ENCODE measurements at places on chromosomes 3 and 15.

GRCh38 chr3:74287557-74287956, 326.9 kb downstream of the CNTN3 start:
- no peak for DNase-seq

DNA sequence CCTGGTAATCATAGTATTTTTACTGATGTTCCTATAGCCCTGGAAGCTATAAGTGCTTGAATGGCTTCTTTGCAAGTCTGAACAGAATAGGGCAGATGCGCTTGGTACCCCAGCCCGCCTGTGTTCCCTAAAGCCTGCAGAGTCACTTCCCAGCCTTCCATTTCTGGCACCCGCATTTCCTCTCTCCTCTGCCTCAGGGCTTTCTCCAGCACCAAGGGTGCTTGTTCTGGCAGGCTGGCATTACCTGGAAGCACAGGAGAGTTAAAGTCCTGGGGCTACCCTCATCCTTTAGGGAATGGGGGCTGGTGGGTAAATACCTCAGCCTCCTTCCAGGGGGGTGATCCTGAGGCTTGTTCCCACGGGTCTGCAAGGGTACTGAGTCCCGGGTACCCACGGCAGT, 7.4 kb upstream of the CHRNA3 start:
- no peak for DNase-seq

GRCh38 chr3:161066930-161067329, 38.2 kb downstream of the B3GALNT1 start:
- DNase-seq, result no peak

GRCh38 chr3:167736264-167736787, 805 bp downstream of the SERPINI1 start:
- no peak for DNase-seq

DNA sequence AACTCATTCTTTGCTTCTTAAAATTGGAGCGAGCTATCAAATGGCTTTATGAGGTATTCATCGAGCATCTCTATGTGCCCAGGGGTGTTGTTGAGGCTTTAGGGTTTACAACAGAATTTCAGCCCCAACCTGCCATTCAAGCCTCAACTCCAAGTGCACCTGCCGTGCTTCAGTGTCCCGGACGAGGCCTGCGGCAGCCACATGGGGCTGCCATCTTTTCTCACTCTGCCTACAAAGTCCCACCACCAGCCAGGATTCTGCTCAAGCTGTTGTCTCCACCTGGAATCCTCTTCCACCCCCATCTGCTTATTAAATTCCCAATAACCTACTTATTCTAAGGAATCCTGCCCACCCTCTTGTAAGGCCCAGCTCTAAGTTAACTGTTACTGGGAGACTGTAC, 242.4 kb downstream of the OPA1 start:
- DNase-seq, result no peak

DNA sequence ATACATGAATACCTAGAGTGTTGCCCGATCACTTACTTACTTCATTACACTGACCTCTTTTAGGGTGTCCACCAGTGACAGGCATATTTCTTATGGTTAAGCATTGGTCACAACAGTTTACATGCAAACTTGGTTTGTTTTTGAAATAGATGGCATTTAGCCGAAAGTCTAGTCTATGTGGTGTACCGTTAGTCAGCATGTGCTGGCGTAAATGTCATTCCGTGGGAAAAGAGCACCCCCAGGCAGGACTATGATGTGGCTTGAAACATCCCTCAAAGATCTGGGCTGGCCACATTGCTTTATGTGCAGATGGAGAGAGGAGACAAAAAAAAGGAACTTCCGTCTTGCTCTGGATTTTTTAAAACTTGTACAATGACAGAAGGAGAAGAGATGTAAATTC, 357.0 kb upstream of the ICE2 start:
- no peak for DNase-seq

DNA sequence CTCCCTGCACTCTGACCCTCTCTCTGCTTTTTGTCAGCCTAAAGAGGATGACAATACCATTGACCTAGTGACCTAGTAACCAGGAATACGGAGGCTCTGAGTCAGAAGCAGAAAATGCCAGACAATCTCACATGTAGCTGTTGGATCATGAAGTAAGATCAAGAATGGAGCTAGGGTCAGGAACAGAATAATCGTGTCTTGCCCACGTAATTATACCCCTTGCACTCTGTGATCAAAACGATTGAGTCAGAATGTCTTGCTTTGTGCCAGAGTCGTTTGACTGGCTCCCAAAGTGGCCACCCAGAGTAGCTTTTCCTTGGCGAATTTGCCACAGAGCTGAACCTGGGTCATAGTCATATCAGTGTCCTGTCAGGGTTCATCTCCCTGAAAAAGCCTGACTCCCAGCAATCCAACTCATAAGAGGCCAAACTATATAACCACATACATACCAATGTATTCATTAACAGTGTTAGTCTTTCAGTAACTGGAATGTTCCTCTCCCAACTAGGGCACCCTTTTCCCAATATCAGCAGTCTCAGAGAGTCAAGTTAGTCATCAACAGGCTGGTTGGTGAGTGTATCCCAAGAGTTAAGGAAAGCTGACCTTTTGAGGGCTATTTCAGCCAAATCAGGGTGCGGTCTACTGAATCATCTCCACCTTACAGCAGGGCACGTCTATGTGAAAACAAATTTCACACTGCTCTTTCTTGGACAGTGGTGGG, 5.0 kb upstream of the CDV3 start:
- DNase-seq, result no peak

DNA sequence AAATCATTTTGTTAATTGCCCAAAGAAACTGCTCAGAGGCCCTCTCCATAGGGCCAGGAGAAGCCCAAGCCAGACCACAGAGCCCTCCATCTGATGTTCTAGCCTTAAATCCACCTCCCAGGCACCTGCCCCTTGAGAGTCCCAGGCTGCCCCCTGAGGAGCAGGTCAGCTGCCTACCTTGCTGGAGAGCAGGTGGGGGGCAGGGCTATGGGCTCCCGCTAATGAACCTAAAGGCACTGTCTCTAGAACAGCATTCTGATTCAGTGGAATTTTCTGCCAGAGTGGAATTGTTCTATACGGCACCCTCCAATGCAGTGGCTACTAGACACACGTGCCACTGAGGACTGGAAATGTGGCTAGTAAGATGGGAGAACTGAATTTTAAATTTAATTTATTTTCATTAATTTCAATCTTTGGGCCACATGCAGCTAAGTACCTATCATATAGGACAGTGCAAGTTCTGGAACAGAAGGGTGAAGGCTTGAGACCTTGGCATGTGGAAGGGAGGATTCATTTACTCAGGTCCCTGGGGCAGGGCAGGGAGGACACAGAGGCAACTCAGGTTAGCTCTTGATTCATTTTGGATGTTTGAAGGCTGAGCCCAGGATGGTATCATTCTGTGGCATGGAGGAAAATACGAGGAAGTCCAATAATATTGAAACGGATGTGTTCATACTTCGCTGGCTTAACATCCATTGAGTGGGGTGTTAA, 11.4 kb downstream of the AMOTL2 start:
- DNase-seq, result no peak

DNA sequence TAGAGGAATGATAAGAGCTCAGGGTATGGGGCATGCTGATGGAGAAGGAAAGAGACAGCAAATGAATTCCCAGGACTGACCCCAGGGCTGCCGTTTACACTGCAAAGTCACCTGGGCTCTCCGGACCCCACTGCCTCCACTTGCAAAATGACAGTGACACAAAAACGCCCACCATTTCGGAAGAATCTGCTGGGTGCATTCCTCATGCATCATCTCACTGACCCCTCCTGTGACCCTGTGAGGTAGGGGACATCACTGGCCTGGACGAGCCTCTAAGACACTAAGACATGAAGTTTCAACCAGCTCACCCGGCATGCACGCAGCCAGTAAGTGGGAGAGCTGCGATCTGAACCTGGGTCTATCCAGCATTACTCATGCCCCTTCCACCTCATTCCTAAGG, 60.3 kb downstream of the PCSK6 start:
- no peak for DNase-seq

DNA sequence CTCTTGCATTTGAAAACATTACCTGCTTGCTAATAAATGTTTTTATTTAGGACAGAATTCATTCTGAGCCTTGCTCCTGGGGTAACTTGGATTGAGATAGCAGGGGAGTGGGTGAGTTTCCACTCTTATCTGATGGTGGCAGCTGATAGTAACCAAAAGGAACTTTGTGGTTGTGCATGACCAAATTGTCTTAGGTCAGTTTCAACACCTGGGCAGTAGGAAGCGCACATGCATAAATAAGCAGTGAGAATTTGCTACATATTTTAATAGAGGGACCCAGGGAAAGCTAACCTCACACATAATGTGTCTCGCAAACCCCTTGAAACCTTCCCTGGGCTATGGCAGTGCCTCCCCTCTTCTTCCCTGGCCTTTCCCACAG, 65.4 kb upstream of the XCR1 start:
- DNase-seq, result no peak

DNA sequence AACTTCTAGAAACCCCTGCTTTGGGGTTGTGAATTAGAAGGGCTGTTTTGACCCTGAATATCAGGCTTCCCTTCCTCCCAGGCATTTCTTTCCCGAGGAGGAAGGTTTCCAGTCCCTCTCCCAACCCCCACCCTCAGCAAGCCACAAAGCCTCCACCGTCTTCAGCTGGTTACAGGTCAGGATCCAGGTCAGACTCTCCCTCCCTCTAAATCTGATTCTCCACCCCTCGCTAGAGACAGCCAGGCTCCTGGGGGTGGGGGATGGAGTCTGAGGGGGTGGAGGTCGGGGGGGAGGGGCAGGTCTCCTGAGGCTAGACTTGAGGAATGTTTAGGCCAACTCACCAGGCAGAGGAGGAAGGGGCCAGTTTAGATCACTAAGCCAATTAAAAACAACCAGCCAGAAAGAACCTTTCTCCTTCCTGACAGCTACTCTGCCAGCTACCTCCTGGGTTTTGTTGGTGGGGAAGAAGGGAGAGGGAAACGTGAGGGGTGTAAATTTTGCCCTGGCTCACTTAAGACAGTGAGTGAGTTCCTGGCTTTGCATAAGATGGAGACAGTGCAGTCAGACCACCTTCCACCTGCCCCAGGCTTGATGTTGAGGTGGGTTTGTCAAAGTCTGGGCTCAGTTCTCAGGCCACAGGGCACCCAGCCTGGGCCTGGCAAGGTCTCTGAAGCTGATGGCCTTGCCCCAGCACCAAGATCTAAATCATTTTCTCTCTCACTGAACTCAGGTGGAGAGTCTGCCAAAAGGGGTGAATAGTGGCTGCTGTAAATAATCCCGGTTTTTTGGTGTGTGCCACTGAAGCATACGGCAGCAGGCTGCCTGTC, 19.5 kb downstream of the BMF start:
- DNase-seq, result no peak

DNA sequence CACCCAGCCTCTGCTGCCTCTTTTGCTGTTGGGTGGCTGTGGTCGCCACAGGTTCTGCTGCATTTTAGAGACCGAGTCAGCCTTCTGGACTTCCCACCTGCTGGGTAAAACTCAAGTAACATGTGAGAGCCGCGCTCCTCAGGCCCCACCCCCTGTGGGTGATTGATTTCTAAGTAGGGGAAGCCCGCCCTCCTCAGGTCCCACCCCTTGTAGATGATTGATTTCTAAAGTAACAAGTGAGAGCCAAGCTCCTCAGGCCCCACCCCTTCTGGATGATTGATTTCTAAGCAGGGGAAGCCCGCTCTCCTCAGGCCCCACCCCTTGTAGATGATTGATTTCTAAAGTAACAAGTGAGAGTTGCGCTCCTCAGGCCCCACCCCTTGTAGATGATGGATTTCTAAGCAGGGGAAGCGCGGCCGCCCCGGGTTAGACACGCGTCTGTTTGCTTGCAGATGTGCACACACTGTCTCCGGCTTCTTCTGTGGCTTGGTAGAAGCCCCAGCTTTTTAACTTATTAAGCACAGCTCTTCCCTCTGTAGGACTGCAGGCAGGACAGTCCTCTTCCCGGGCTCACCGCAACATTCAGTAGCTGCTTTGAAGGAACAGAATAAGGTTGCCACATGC, 83.4 kb downstream of the FAM43A start:
- DNase-seq, result peak; percentile 93

DNA sequence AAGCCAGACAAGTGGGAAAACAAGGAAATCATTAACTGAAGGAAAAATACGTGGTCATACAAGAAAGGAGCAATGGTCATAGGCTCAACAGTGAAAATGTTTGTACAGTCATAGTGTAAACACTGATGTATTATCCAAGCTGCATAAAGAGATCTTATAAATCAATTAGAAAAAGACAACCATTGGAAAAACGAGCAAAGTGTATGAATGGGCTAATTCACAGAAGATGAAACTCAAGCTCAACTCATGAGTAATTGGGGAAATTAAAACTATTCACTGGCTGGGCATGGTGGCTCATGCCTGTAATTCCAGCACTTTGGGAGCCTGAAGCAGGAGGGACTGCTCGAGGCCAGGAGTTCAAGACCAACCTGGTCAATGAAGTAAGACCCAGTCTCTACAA, 6.4 kb upstream of the IGF2BP2 start:
- DNase-seq, result no peak

DNA sequence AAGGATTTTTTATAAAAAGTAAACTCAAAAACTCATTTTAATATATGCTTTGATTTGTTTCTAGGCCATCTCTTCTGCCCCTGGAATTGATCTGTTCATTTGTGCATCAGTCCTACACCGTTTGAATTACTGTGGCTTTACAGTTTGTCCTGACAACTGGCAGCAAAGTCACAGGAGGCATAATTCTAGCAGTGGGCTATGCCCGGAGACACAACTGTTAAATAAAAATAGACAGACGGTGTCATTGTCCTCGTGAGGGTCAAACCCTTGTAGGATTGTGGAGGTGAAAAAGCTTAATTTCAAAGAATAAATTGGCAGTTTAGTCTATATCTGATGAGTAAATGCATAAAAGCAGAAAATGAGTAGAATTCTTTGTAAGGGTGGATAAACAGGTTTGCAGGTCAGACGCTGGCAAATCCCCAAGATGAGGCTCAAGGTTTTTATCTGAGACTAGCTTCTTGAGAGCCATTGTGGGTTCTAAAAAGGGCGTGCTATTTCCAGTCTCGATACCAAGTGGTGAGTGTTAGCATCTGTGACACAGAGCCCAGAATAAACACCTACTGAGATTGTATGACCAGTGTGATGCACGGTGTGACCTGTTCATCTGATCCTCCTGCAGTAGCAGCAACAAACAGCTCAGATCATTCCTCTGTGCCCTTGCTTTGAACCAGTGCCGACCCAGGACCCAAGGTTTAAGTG, 51.5 kb upstream of the SLCO3A1 start:
- DNase-seq, result no peak

DNA sequence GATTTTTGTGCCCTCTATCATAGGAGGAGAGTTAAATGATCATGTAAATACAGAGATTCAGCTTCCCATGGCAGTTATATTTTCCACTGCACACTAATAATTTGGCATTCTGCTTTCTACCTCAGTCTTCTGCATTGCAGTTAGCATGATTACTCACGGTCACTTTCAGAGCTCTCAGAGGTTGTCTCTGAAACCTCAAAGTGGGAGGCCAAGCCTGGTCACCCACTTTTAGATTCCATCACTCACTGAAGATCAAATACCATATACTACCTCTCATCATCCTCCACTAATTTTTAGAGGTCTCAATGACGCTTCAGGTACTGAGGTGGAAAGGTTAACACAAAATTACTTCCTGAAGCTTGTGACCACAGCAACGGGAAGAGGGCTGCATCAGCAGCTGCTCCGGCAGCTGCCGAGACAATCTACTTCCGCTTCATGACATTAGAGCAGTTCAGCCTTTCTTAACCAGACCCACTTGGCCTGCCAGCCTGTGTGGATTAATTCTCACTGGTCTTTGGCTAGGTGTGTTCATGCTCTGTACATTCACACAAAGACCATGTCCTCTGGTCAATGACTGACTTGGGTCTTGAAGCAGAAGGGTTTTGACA, 416.4 kb upstream of the PDZRN3 start:
- no peak for DNase-seq

GRCh38 chr3:120471643-120472042, 20.9 kb upstream of the FSTL1 start:
- DNase-seq, result no peak
